HS-5 (cell line): ENCODE measurements at places on chromosomes 1 and 21.

GRCh38 chr1:42125552-42125951 is 27.7 kb upstream of the GUCA2B start:
- DNase-seq = no peak

DNA sequence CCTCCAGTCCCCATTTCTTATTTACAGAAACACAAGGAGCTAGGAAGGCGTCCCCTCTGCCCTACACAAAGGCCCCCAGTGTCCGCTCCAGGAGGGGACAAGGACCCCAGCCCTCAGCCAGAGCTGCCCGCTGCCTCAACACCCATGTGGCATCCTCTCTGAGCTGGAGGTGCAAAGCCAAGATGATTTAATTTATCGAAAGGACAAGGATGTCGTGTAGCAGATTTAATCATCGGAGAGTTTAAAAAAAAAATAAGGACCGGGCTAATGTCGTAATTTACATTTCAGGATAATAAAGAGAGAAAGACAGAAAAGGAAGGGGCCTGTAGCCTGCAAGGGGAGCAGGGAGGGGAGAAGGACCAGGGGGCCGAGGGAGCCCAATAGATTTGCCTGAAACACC is 68.3 kb upstream of the CASZ1 start:
- no peak for DNase-seq

- no peak for DNase-seq
Measured at GRCh38 chr1:172472495-172472894, 28.6 kb upstream of the PIGC start.

- DNase-seq = no peak
Measured at GRCh38 chr1:15244813-15245212, 2.2 kb upstream of the FHAD1 start.

GRCh38 chr1:78840453-78841271 is 165.9 kb downstream of the ADGRL4 start:
- DNase-seq = no peak
